Activated T-helper 2 cell treated with anti-CD3 and anti-CD28 coated beads, Interferon-gamma antibody, Interleukin-2, Interleukin-4, amounts not matched to agents 10 μg/mL and 5 μg/mL and 100 μg/mL, durations not matched to agents 14 hours and 24 hours and 36 hours (primary cell): ENCODE measurements at places on chromosomes 2 and 18. TPM values are rescaled to one million over a fixed set of nuclear protein-coding genes. Genes with fewer than 3 reads are reported as not detected.
A peak's percentile ranks its signal among the peaks of the same experiment; 100 is the strongest.

- DNase-seq, result no peak
- H3K4me3 ChIP-seq, result no peak overlapping the region
- H3K27ac ChIP-seq, result no peak overlapping the region
- no peaks in the 10 kb centered on the region for H3K27me3 ChIP-seq
Measured at GRCh38 chr2:66957198-66957597, 439.9 kb upstream of the ETAA1 start.

GRCh38 chr2:169363560-169364150, 1.3 kb upstream of the LRP2 start:
- H3K36me3 ChIP-seq, result no peaks in the 10 kb centered on the region
- peak overlapping the region; percentile 71 for H3K27ac ChIP-seq
- peak overlapping the region; percentile 90 for H3K4me3 ChIP-seq
- H3K27me3 ChIP-seq, result peaks cover 49% of the 10 kb centered on the region
- DNase-seq, result peak; percentile 43
- H3K4me1 ChIP-seq, result peaks cover 36% of the 10 kb centered on the region

DNA sequence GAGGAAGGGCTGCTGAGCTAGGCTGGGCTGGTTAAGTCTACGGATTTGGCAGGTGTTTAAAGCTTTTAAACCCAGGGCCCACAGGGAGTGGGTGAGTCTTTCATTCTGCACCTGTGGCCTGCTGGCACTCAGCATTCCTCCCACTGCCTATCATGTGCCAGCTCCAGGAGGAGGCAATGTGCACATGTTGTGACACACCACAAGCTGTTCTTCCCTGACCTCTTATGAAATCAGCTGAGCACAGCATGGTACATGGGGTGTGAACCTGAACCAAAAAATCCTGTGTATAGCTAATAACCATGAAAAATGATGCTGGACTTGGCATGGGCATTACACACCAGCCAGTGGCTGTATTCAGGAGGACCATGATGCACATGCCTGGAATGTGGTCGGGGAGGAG, 297.9 kb upstream of the MMADHC start:
- no peaks in the 10 kb centered on the region for H3K36me3 ChIP-seq
- no peak overlapping the region for H3K4me3 ChIP-seq
- no peaks in the 10 kb centered on the region for H3K4me1 ChIP-seq
- H3K27me3 ChIP-seq, result no peaks in the 10 kb centered on the region
- no peak for DNase-seq

DNA sequence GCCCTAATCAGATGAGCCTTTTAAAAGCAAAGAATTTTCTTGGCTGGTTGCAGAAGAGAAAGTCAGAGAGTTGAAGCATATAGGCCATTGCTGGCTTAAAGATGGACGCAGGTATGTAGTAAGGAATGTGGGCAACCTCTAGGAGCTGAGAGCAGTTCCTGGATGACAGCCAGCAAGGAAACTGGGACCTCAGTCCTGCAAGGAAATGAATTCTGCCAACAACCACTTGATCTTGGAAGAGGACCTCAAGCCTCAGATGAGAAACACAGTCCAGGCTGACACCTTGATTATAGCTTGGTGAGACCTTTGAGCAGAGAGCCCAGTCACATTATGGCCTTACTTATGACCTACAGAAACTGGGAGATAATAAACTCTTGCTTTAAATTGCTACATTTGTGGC, 15.7 kb downstream of the PHOSPHO2 start:
- no peak overlapping the region for H3K27ac ChIP-seq

DNA sequence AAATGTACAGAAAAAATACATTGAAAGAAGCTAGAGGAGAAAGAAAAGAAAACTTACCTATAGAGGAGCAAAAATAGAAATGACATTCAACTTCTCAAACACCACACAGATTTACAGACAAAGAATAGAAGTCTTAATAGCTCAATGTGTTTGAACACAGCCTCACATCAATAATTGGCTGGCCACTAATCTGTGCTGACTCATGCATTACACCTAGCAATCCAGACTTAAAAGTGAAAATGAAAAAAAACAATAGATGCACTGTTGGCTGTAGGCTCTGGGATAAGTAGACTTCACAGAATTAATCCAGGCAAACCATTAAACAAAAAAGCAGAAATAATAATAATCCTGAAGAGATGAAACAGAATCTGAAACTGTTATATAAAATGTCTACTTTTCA, 961.3 kb upstream of the CELF4 start:
- no peaks in the 10 kb centered on the region for H3K36me3 ChIP-seq
- no peak overlapping the region for H3K27ac ChIP-seq
- H3K4me1 ChIP-seq, result no peaks in the 10 kb centered on the region
- H3K27me3 ChIP-seq, result no peaks in the 10 kb centered on the region
- no peak for DNase-seq

DNA sequence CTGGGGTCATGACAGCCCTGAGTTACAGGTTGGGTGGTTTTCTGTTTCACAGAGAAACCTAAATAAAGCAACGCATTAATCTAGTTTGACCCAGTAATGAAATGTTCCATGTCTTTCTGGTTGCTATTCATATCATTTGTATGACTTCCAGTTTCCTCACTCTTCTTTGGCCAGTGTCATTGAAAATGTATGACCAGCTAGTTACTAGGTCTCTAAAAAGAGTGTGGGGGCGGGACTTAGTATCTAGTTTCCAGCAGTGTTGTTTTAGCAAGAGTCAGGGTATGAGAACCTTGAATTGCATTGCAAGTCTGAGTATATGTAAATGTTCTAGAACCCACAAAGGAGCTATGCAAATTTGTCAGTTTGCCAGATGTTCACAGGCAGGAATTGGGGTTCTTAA, 47.7 kb downstream of the SLC9A2 start:
- no peaks in the 10 kb centered on the region for H3K36me3 ChIP-seq
- no peaks in the 10 kb centered on the region for H3K27me3 ChIP-seq

GRCh38 chr18:33841221-33841967, 263.4 kb downstream of the ASXL3 start:
- H3K36me3 ChIP-seq, result no peaks in the 10 kb centered on the region
- H3K27ac ChIP-seq, result no peak overlapping the region
- no peaks in the 10 kb centered on the region for H3K27me3 ChIP-seq
- DNase-seq, result no peak

DNA sequence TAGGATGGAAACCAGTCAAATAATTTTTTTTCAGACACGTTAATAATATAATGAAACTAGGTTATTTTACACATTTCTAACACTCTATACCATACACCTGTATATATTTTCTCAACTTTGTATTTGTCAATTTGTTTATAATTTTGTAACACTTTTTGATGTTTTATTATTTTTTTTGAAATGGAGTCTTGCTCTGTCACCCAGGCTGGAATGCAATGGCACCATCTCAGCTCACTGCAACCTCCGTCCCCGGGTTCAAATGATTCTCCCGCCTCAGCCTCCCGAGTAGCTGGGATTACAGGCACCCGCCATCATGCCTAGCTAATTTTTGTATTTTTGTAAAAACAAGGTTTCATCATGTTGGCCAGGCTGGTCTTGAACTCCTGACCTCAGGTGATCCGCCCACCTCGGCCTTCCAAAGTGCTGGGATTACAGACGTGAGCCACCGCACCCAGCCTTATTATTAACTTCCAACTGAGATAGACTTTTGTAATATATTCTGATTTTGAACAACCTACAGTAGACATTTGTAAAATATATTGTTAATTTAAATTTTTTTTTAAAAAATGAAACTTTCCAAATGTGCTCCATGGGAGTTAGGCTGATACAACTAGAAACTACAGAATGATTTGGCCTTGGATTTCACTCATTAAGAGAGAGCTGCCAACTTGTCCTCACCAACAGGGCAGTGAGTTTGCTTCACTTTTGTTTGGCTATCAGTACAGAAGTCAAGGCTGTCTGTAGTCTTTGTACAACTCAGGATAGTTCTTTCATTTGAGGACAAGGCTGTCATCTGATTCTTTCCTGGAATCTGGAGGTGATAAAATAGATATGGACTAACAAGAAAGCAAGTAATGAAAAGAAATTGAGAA, 33.9 kb upstream of the COBLL1 start:
- H3K4me3 ChIP-seq, result no peak overlapping the region
- DNase-seq, result no peak
- H3K4me1 ChIP-seq, result no peaks in the 10 kb centered on the region
- no peak overlapping the region for H3K27ac ChIP-seq
- H3K36me3 ChIP-seq, result no peaks in the 10 kb centered on the region

- H3K36me3 ChIP-seq, result no peaks in the 10 kb centered on the region
- no peaks in the 10 kb centered on the region for H3K27me3 ChIP-seq
- no peak for DNase-seq
- no peak overlapping the region for H3K4me3 ChIP-seq
- H3K27ac ChIP-seq, result no peak overlapping the region
- no peaks in the 10 kb centered on the region for H3K4me1 ChIP-seq
Measured at GRCh38 chr2:118929059-118929458, 12.9 kb upstream of the MARCO start.

GRCh38 chr2:119438128-119438656, 6.5 kb downstream of the TMEM37 start:
- H3K4me1 ChIP-seq, result no peaks in the 10 kb centered on the region
- DNase-seq, result no peak
- H3K4me3 ChIP-seq, result no peak overlapping the region
- H3K36me3 ChIP-seq, result no peaks in the 10 kb centered on the region
- no peak overlapping the region for H3K27ac ChIP-seq

DNA sequence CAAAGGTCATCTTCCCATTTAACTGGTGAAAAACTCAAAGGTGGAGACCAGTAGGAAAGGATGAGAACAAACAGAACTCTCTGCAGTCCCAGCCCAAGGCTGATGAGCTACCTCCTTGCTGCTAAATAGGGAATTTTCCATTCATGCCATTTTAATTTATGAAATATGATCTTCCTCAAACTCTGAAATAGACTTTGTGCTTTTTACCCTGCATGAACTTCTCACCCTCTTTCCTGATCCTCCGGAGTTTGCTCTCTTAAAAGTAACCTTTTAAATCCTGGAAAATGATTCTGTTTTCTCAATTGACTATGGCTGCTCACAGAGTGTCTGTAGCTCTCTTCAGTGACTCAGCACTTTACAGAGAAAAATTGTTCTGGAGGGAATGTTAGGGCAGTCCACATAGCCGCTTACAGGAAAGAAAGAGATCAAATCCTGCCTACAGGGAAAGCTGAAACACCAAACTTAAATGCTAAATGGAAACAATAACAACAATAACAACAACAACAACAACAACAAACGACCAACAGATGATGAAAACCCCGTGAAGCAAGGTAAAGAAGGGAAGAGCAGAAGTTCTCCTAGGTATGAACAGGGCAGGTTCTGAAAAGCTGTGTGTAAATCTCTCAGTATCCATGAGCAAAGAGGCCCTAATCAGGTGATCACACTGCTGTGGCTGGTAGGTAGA, 79.8 kb upstream of the SESTD1 start:
- no peak for DNase-seq
- no peaks in the 10 kb centered on the region for H3K27me3 ChIP-seq
- no peak overlapping the region for H3K4me3 ChIP-seq
- H3K27ac ChIP-seq, result no peak overlapping the region

GRCh38 chr2:69204654-69205053, 182.4 kb downstream of the GFPT1 start:
- H3K27me3 ChIP-seq, result peaks cover 15% of the 10 kb centered on the region
- H3K4me3 ChIP-seq, result no peak overlapping the region
- no peaks in the 10 kb centered on the region for H3K4me1 ChIP-seq
- DNase-seq, result no peak

- DNase-seq, result no peak
- H3K4me1 ChIP-seq, result no peaks in the 10 kb centered on the region
Measured at GRCh38 chr2:12665334-12665733, 51.4 kb upstream of the TRIB2 start.

- H3K36me3 ChIP-seq, result no peaks in the 10 kb centered on the region
- H3K4me1 ChIP-seq, result no peaks in the 10 kb centered on the region
- H3K4me3 ChIP-seq, result no peak overlapping the region
- DNase-seq, result no peak
Measured at GRCh38 chr2:240742602-240743095, 51.0 kb downstream of the AQP12A start.

- H3K4me3 ChIP-seq, result no peak overlapping the region
- H3K27ac ChIP-seq, result no peak overlapping the region
- no peak for DNase-seq
- H3K4me1 ChIP-seq, result peaks cover 11% of the 10 kb centered on the region
Measured at GRCh38 chr2:15359716-15360531, 201.2 kb downstream of the NBAS start.

DNA sequence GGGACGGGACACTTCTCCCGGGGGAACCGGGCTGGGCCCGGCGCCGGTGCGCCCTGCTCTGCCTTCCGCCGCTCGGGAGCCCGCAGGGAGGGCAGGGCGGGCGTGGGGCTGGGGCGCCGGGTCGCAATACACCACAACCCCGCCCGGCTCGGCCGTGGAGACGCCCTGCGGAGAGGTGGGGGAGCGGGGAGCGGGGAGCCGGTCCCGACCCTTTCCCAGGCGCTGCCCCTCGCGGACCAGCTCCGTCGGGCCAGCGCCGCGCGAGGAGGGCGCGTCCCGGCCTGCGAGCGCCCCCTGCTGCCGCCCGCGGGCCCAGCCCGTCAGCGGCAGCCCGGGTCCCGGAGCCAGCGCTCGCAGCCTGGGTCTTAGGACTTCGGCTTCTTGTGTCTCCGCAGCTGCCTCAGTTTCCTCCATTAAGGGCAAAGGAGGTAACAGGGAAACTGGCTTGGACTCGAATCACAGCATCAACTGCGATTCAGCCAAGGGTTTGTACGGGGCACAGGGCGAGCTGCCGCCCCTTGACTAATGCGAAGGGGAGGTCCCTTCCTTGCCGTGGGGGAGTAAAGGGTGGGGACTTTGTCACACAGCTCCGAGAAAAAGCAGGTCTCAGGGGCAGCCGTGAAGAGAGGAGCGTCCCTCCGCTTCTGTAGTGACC, 635 bp upstream of the ADRA2B start:
- peak; percentile 56 for DNase-seq
- no peak overlapping the region for H3K27ac ChIP-seq
- H3K36me3 ChIP-seq, result no peaks in the 10 kb centered on the region
- H3K4me1 ChIP-seq, result peaks cover 14% of the 10 kb centered on the region

DNA sequence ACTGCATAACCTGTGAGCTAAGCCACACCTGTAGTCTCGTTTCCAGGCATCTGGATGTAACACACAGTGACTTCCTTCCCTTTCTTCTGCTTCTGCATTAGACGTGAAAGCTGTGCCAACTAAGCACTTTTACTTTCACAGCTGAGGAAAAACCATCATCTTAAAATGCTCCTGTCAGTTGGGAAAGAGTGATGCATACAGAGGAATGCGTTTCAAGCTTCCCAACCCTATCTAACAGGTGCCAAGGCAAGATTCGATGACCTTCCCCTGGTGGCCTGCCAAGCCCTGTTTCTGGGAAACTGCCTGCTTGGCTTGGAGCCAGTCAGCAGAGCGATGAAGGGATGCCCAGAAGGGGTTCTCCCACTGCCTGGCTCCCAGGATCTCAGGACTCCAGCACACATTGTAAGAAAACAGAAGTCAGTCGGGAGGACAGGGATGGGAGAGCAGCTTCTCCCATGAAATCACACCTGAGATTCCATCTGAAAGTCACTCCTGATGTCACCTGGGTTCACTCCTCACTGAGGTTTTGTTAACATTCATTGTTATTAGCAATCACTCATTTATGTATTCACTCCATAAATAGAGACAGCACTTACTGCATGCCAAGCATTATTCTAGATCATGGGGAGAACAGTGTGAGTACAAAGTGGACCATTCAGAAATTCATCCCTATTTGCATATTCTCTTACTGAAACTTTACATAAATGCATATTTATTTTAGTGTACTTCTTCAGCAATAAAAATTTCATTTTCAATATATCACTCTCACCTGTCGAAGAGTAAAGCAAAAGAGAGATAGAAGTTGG, 64.1 kb downstream of the DTNA start:
- H3K27me3 ChIP-seq, result peaks cover 1% of the 10 kb centered on the region
- DNase-seq, result no peak
- no peak overlapping the region for H3K27ac ChIP-seq
- no peak overlapping the region for H3K4me3 ChIP-seq

Gene TEKT4
- total RNA-seq, result 0.34 TPM in 1 of 2 replicates, not detected in the other

Gene G6PC2
- total RNA-seq, result not detected in 2 replicates

Gene IL18RAP
- total RNA-seq, result 6.0 and 6.8 TPM in 2 replicates

Gene MORN2
- 4.1 and 4.7 TPM in 2 replicates for total RNA-seq

Gene GAREM2
- 3.9 and 5.9 TPM in 2 replicates for total RNA-seq

Gene ST3GAL5
- total RNA-seq, result 13.8 and 15.7 TPM in 2 replicates

Gene GKN2
- total RNA-seq, result not detected in 2 replicates
